ENCODE measurements at places on chromosomes 2 and 18. TPM values are rescaled to one million over a fixed set of nuclear protein-coding genes. Genes with fewer than 3 reads are reported as not detected.

The MYO5B gene
- 5.5 TPM for total RNA-seq

The MATN3 gene
- 3.1 TPM for total RNA-seq

The FTCDNL1 gene
- 4.1 TPM for total RNA-seq

The PRADC1 gene
- 6.4 TPM for total RNA-seq

The CHRND gene
- 0.18 TPM for total RNA-seq

DNA sequence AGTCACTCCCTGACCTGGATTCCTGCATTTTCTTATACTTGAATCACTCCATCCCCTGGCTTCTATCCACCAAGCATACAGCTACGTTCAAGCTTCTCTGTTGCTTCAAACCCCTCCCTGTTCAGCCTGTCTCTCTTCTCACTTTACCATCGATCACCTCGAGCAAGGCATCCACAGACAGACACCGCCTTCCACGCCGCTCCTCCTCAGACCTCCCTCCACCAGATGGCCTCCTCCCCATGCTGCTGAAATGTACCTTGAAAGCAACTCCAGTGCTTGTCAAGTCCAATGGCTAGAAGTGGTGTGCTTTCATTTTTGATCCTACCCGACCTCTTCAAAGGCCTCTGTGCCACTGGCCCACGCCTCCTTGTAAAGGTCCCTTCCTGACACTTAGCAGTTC is 131.3 kb upstream of the ACAA2 start:
- DNase-seq = peak; percentile 12

DNA sequence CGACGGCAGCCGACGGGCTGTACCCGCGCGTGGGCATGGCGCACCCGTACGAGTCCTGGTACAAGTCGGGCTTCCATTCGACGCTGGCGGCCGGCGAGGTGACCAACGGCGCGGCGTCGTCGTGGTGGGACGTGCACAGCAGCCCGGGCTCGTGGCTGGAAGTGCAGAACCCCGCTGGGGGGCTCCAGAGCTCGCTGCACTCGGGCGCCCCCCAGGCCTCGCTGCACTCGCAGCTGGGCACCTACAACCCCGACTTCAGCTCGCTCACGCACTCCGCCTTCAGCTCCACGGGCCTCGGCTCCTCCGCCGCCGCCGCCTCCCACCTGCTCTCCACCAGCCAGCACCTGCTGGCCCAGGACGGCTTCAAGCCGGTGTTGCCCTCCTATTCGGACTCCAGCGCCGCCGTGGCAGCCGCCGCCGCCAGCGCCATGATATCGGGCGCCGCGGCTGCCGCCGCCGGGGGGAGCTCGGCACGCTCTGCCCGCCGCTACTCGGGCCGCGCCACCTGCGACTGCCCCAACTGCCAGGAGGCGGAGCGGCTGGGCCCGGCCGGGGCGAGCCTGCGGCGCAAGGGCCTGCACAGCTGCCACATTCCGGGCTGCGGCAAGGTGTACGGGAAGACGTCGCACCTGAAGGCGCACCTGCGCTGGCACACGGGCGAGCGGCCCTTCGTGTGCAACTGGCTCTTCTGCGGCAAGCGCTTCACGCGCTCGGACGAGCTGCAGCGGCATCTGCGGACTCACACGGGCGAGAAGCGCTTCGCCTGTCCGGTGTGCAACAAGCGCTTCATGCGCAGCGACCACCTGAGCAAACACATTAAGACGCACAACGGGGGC is 2.0 kb downstream of the SP9 start:
- DNase-seq = no peak

GRCh38 chr18:43572163-43572562 is 294.9 kb upstream of the SYT4 start:
- no peak for DNase-seq

GRCh38 chr2:221124532-221125240 is 447.4 kb downstream of the EPHA4 start:
- peak; percentile 7 for DNase-seq

DNA sequence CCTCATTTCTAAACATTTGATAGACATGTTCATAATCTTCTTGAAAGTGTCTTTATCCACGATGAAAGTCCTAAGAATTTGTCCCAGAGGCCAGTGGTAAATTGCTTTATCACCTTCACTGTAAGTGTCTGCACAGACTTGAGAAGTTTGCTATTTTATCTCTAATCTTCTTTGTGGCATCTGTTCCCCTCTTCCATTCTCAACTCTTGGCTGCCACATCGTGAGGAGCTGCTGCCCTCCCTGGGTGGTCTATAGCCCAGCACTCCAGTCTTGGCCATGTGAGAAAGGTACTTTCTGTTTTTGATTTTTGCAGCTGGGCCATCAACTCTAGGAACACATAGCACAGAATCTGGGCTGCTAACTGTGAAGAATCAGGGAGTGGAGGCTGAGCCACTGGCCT is 45.5 kb downstream of the SLC14A2 start:
- no peak for DNase-seq

GRCh38 chr2:153873052-153874048 is 1.6 kb downstream of the GALNT13 start:
- peak; percentile 29 for DNase-seq

- DNase-seq = no peak
Observed at GRCh38 chr2:138521821-138522220, 20.3 kb downstream of the SPOPL start.

GRCh38 chr18:27549335-27550039 is 364.4 kb upstream of the CHST9 start:
- DNase-seq = no peak

GRCh38 chr18:26714739-26715138 is 150.8 kb downstream of the AQP4 start:
- DNase-seq = no peak

DNA sequence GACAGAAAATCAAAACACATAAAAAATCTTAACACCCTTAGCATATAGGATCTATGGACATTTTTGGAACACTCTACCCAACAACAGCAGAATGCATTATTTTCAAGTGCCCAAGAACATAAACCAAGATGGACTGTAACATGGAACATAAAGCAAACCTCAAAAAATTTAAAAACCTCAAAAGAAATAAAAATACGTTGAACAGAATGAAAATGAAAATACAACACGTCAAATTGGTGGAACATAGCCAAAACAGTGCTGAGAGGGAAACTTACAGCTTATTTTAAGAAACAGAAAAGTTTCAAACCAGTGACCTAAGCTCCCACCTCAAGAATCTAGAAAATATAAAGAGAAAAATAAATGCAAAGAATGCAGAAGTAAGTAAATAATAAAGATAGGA is 58.3 kb upstream of the BCL2L11 start:
- DNase-seq = no peak

Measured in cerebellum (tissue), 4 donors.